ENCODE measurements at places on chromosomes 4 and X.
A peak's percentile ranks its signal among the peaks of the same experiment; 100 is the strongest.

DNA sequence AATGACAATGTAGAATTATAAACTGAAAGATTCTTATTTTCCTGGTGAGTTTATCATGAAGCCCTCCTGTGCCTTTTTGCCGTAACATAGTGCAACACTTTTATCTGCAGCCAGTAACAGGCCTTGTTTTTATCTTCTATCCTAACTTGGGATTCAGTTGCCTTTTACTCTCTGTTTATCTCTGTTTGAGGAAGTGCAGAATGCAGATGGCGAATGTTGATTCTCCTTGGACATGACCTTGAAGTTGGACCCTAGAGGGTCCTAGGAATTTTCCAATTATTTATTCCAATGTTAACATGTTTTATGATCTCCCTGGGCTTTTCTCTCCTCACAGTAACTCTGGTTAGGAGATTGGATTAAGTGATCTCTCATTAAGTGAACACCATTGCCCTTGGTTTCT, 165.0 kb downstream of the FMR1NB start:
- no peak for DNase-seq

DNA sequence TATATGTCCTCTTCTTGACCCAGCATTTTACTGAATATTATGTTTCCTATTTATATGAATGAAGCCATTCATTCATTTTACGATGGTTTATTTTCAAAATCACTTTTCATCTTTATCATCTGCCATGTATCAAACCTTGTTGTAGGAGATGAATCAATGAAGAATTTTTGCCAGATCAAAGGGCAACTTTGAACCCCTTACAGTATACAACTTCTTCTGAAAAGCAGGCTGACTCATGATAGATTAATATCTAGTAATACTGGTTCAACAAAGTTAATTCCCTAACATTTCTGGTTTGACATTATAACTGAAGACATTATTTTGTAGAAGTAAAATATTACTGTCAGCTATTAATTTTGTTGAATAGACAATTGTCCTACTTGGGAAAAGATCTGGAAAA, 226.0 kb downstream of the RPA4 start:
- no peak for DNase-seq

DNA sequence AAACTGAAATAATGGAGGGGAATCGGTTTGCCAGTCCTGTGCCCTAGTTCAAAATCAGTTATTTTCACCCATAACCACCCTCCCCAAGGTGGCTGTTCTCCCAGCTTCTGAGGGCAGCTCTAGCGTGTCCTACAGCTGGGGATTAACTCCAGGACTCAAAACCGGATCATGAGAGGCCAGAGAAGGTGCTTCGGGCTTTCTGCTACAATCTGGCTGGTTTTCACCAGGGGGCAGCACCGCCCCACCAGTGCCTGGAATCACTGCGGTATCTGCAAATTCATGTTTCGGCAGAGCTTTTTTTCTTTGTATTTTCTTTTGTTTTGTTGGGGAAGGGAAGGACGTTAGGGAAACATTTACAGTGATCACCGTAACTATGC, 28.4 kb downstream of the PDHA1 start:
- peak; percentile 5 for DNase-seq

- no peak for DNase-seq
These were observed 315.1 kb upstream of the DKK2 start for GRCh38 chr4:107351196-107351595.

GRCh38 chr4:82776925-82777542, 21.6 kb downstream of the SCD5 start:
- DNase-seq = no peak
